ENCODE measurements at places on chromosomes 1 and 21. TPM values are rescaled to one million over a fixed set of nuclear protein-coding genes. Genes with fewer than 3 reads are reported as not detected.

The TIPRL gene
- total RNA-seq, result 26.4 TPM

DNA sequence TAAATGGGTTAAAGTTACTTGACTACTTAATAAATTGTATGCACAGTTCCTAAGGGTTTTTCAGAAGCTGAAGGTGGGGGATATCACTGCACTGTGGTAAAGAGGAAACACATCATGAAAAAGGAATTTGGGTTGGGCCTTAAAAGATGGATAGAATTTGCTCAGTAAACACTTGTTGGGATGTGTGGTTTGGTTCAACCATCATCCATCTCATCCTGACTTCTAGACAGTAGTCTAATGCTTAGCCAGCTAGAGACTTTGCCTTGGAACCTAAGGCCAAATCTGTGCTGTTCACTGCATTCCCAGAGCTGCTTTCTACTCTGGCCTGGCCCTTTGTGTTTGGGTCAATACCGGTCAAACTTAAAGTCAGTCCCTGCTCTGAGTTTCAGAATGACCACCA is 30.6 kb downstream of the LY9 start:
- H3K27ac ChIP-seq, result no peak overlapping the region
- H3K4me1 ChIP-seq, result no peaks in the 10 kb centered on the region
- H3K27me3 ChIP-seq, result no peaks in the 10 kb centered on the region
- DNase-seq, result no peak

GRCh38 chr1:67832737-67833601 is at the start of gene GNG12:
Gene GNG12, minus strand, starts transcription at chr1:67833467. Its CDS starts 125,781 bp downstream, at chr1:67707686.
- no peaks in the 10 kb centered on the region for H3K4me1 ChIP-seq
- H3K27ac ChIP-seq, result peak within 1 kb of the TSS; percentile 96

The PRAMEF4 gene
- total RNA-seq, result not detected

DNA sequence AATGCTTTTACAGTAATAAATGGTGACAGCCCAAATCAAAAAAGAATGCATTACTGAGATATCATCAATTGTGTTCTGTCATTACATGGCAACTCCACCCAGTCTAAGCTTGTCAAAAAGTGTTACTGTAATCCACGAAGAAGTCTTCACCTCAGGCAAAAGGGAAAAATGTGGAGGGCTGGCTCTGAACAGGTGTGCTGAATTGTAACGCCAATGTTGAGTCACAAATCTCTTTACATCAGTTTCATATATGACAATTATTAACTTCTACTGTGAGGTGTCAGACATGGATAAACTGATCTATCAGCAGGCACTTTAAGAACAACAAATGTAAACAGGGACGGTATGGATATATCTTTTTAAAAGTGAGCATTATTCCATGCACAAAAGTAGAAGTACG is 98.5 kb upstream of the DMRTA2 start:
- DNase-seq, result no peak
- no peak overlapping the region for H3K27ac ChIP-seq
- H3K4me1 ChIP-seq, result no peaks in the 10 kb centered on the region
- H3K27me3 ChIP-seq, result no peaks in the 10 kb centered on the region
- no peak overlapping the region for H3K4me3 ChIP-seq

DNA sequence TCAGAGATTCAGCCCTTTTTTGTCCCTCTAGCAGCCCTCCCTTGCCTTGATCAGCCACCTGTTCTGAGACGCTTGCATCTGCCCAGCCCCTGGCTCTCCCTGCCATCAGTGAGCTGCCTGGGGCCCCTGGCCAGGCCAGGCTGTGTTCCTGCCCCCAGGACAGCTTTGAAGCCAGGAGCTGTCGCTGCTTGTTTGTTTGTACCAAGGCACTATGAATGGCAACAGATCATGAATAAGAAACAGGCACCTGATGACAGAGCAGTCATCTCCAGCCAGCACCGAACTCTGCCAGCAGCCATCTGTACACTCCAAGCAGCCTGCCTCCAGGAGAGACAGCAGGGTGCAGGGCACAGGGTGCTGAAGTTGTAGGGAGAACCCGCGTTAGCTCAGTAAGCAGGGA is 8.1 kb upstream of the VWA5B1 start:
- H3K27me3 ChIP-seq, result peaks cover 3% of the 10 kb centered on the region
- H3K27ac ChIP-seq, result no peak overlapping the region
- no peaks in the 10 kb centered on the region for H3K36me3 ChIP-seq
- no peak overlapping the region for H3K4me3 ChIP-seq
- DNase-seq, result no peak

DNA sequence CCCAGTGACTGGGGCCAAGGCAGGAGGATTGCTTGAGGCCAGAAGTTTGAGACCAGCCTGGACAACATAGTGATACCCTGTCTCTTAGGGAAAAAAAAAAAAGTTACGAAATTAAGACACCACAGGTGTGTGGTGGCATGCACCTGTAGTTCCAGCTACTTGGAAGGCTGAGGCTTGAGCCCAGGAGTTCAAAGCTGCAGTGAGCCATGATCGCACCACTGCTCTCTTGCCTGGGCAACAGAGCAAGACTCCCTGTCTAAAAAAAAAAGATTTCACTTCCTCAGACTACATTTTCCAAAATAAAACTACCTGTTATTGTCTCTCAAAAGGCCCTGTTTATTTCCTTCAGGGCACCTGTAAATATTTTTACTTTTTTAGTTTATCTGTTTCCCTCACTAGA is 4.7 kb upstream of the STK40 start:
- no peak for DNase-seq
- peaks cover 11% of the 10 kb centered on the region for H3K4me1 ChIP-seq
- peaks cover 7% of the 10 kb centered on the region for H3K36me3 ChIP-seq
- no peak overlapping the region for H3K4me3 ChIP-seq
- H3K27me3 ChIP-seq, result no peaks in the 10 kb centered on the region
- peak overlapping the region; percentile 26 for H3K27ac ChIP-seq

GRCh38 chr1:163874070-163874469 is 552.3 kb downstream of the NUF2 start:
- no peak overlapping the region for H3K27ac ChIP-seq
- H3K4me1 ChIP-seq, result peaks cover 8% of the 10 kb centered on the region
- H3K27me3 ChIP-seq, result no peaks in the 10 kb centered on the region
- no peak for DNase-seq
- H3K36me3 ChIP-seq, result no peaks in the 10 kb centered on the region

- no peaks in the 10 kb centered on the region for H3K27me3 ChIP-seq
- H3K4me1 ChIP-seq, result no peaks in the 10 kb centered on the region
- no peak for DNase-seq
- no peaks in the 10 kb centered on the region for H3K36me3 ChIP-seq
- H3K4me3 ChIP-seq, result no peak overlapping the region
Observed at GRCh38 chr1:29640428-29640785, 404.1 kb downstream of the PTPRU start.

The KIF1B gene
- 39.1 TPM for total RNA-seq

The CFHR4 gene
- not detected for total RNA-seq

DNA sequence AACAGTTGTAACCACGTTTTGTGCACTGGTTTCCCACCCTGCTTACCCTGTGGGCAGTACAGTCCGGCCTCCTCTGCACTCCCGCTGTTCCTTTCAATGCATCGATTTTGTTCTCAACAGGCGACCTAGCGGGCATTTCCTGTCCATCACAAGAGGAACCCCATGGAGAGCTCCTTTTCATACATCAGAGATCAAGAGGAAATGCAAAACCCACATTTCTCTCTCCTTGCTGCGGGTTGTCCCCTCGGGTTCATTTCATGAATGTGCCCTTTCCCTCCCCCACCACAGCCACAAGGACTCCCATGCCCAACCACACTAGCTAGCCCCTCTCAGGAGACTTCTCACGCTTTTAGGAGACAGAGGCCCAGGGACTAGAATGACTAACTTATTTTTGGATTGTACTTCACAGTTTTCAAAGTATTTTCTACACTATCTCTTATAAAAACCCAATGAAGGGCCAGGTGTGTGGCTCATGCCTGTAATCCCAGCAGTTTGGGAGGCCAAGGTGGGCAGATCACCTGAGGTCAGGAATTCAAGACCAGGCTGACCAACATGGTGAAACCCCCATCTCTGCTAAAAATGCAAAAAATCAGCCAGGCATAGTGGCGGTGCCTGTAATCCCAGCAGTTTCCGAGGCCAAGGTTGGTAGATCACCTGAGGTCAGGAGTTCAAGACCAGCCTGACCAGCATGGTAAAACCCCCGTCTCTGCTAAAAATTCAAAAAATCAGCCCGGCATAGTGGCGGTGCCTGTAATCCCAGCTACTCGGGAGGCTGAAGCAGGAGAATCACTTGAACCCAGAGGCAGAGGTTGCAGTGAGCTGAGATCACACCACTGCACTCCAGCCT is 18.4 kb downstream of the ATP1A4 start:
- no peaks in the 10 kb centered on the region for H3K27me3 ChIP-seq
- H3K4me1 ChIP-seq, result no peaks in the 10 kb centered on the region
- H3K4me3 ChIP-seq, result no peak overlapping the region
- no peaks in the 10 kb centered on the region for H3K36me3 ChIP-seq
- no peak for DNase-seq

The DDAH1 gene
- 48.3 TPM for total RNA-seq

GRCh38 chr1:193077991-193078390 is 18.6 kb downstream of the RO60 start:
- peaks cover 43% of the 10 kb centered on the region for H3K36me3 ChIP-seq
- H3K27me3 ChIP-seq, result no peaks in the 10 kb centered on the region
- no peak for DNase-seq
- H3K27ac ChIP-seq, result no peak overlapping the region
- no peak overlapping the region for H3K4me3 ChIP-seq

GRCh38 chr1:77281491-77282186 is at the start of gene AK5:
Gene AK5, plus strand, starts transcription at chr1:77282019. Its CDS starts 295 bp downstream, at chr1:77282314.
- no peak within 1 kb of the TSS for H3K4me3 ChIP-seq
- no peaks in the 10 kb centered on the region for H3K36me3 ChIP-seq
- peaks cover 3% of the 10 kb centered on the region for H3K27me3 ChIP-seq
- DNase-seq, result peak; percentile 41
- peaks cover 9% of the 10 kb centered on the region for H3K4me1 ChIP-seq

DNA sequence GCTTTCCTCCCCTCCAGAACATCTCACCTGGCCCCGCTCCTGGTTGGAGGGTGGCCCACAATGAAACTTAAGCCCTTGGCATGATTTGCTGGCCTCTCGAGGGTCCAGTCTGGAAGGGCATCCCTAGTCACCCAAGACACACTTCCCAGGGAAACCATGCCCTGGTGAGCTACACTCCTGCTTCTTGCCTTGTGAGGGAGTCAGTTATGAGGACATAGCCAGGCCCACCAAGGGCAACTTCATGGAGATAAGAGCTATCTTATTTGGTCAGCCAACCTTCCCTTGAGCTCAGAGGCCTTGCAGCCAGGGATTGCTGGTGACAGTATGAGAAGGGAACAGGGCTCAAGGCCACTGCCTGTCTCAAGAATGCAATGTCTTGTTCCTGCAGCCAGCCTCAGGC is 9.7 kb downstream of the TNR start:
- DNase-seq, result no peak
- H3K27me3 ChIP-seq, result no peaks in the 10 kb centered on the region
- no peaks in the 10 kb centered on the region for H3K36me3 ChIP-seq
- no peaks in the 10 kb centered on the region for H3K4me1 ChIP-seq
- no peak overlapping the region for H3K27ac ChIP-seq
- H3K4me3 ChIP-seq, result no peak overlapping the region

- H3K27me3 ChIP-seq, result no peaks in the 10 kb centered on the region
- DNase-seq, result peak; percentile 93
- no peaks in the 10 kb centered on the region for H3K36me3 ChIP-seq
Observed at GRCh38 chr1:234486858-234487840, 8.2 kb upstream of the TARBP1 start.

The HCN3 gene
- total RNA-seq, result 4.7 TPM

DNA sequence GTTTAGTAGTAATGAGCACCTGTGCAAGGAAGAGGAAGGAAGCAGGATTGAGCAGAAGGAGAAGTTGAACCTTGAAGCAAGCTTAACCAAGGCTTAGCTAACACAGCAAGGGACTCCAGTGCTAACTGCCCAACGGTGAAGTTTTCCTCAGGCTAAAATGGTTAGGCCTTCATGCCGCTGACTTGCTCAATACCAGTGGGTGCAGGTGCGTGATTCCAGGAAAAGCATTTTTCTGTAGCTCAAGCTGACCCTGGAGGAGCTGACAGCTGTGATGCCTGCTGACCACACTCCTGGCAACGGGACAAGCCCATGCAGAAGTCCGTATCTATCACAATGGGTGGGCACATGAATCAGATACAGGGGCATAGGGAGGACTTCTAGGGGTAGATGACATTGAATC is 76.5 kb upstream of the FGGY start:
- H3K4me1 ChIP-seq, result peaks cover under 1% of the 10 kb centered on the region
- H3K27ac ChIP-seq, result no peak overlapping the region
- no peak for DNase-seq
- no peak overlapping the region for H3K4me3 ChIP-seq

The TDRD10 gene
- 1.9 TPM for total RNA-seq

- no peaks in the 10 kb centered on the region for H3K4me1 ChIP-seq
- H3K36me3 ChIP-seq, result no peaks in the 10 kb centered on the region
- H3K4me3 ChIP-seq, result no peak overlapping the region
- no peaks in the 10 kb centered on the region for H3K27me3 ChIP-seq
- H3K27ac ChIP-seq, result no peak overlapping the region
Observed at GRCh38 chr1:29543586-29543985, 307.3 kb downstream of the PTPRU start.

DNA sequence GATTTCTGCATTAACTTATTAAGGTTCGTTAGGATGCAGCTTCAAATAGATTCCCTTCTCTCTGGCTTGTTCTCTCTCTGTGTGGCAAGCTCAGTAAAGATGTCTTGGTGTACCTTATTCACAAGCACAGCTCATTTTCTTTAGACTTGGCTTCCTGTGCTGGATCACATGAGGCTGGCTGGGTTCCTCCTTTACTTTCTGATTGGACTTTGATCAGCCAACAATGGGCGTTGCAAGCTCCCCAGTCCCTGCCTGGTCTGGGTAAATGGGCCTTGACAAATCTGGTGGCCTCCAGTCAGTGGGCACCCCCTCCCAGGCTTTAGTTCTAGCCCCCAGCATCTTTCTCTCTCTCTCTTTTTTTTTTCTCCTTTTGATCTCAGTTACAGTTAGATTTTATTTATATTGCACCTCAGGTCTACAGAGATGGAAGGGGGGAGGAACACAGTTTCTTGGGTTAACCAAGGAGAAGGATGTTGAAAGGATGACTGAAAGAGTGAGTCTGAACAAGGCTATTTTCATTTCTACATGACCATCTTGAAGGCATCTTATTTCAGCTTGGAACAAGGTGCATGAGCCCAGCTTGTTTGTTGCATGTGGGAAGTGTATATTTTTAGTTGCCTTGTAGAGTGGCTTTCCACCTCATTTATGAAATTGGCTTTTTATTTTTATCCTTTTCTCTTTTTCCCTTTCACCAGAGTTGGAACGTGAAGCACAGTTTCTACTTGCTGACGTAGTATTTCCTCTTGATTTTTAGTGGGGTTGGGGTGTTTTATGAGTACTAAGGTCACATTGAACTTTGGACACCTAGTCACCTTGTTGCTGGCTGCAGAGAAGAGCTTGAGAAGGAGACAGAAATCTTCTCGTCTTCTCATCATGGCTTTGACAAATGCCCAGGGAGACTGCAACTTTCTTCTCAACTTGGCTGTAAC is 77.1 kb downstream of the PBX1 start:
- peaks cover 8% of the 10 kb centered on the region for H3K4me1 ChIP-seq
- no peak overlapping the region for H3K4me3 ChIP-seq
- H3K36me3 ChIP-seq, result peaks cover 2% of the 10 kb centered on the region
- no peak for DNase-seq
- H3K27me3 ChIP-seq, result no peaks in the 10 kb centered on the region

- no peaks in the 10 kb centered on the region for H3K27me3 ChIP-seq
- no peak overlapping the region for H3K27ac ChIP-seq
- H3K36me3 ChIP-seq, result no peaks in the 10 kb centered on the region
- DNase-seq, result no peak
- H3K4me3 ChIP-seq, result no peak overlapping the region
- H3K4me1 ChIP-seq, result no peaks in the 10 kb centered on the region
Observed at GRCh38 chr1:196546272-196547111, 61.7 kb downstream of the KCNT2 start.

- no peaks in the 10 kb centered on the region for H3K27me3 ChIP-seq
- no peak overlapping the region for H3K27ac ChIP-seq
- no peak overlapping the region for H3K4me3 ChIP-seq
- DNase-seq, result peak; percentile 79
- no peaks in the 10 kb centered on the region for H3K4me1 ChIP-seq
Observed at GRCh38 chr1:112982853-112983536, 27.0 kb upstream of the SLC16A1 start.
